ENCODE measurements at places on chromosomes 5 and 9.

- DNase-seq: no peak
These were observed 588.0 kb upstream of the KLF4 start for GRCh38 chr9:108077556-108077955.

GRCh38 chr9:126959336-126959735, 44.8 kb downstream of the RALGPS1 start:
- DNase-seq: no peak

- DNase-seq: no peak
These were observed 89.4 kb downstream of the NR3C1 start for GRCh38 chr5:143314099-143314498.

DNA sequence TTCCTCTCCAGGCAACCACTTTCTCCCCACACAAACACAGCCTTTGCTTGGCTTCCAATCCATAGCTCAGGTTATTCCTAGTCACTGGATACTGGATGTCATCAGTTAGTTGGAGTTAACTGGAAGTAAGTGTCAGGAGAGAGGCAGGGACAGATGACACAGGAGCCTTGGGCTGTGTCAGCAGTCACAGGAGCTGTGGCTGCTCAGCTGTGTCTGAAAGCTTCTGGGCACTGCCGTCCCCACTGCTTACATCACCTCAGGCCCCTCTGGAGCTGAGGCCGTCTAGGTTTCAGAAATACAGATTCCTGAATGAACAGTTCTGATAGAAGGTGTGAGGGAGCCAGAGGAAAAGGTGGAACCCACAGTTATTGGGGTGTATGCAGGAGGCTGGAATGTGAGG, 17.3 kb upstream of the FAM240B start:
- no peak for DNase-seq

GRCh38 chr5:167207081-167207480, 1084.4 kb upstream of the WWC1 start:
- DNase-seq: no peak

GRCh38 chr5:32489791-32490562, 45.4 kb upstream of the ZFR start:
- DNase-seq: no peak

GRCh38 chr9:19998823-19999455, 210.1 kb upstream of the SLC24A2 start:
- peak; percentile 22 for DNase-seq

DNA sequence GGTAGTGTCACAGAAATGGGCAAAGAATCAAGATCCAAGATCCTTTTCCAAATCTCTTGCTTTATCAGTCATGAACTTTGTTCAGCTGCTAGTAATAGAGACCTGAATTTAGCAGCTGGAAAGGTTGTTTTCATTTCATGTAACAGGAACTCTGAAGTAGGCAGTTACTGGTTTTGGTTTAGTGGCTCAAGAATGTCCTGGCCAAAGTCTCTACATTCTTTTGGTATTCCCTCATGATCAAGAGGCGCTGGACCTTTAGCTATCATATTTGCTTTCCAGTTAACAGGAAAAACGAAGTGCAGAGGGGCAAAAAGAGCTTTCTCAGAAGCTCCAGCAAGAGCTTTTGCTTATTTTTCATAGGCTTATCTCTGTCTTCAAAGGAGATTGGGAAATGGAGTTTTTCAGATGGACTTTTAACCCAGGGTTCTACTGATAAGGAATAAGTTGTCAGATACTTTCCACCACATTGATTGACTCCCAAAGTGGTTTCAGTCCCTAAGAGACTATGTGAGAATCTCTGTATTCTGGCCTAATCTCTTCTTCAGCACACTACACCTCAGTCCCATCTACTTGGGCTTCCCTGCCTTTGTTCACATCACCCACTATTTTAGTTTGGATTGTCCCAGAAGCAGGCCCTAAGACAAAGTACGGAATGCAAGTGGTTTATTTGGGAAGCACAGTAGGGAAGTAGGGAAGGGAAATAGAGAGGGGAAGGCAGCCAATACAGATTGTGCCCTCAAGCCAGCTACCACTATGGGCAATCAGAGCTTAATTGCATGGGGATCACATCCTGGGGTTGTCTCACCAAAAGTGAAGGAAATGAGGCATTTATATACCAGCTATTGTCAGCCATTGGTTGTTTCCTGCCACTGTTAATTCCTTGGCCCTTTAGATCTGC, 359.3 kb downstream of the LRRC70 start:
- no peak for DNase-seq

DNA sequence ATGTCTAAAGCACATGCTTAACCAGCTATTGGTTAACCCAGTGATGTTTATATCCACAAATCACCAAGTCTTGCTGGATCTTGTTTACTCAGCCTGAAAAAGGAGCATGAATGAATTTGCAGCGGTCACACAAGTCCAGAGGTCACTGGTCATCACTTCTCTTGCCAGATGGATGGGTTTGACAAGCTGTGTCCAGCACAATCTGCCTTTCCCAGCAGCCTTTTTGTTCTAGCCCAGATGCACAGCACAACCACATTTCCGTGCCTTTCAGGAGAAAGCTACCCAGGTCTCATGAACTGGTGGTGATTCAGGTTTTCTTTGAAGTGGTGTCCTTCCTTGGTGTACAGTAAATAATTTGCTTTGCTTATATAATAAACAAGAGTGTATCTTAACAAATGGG, 32.1 kb downstream of the TMEM252 start:
- no peak for DNase-seq

DNA sequence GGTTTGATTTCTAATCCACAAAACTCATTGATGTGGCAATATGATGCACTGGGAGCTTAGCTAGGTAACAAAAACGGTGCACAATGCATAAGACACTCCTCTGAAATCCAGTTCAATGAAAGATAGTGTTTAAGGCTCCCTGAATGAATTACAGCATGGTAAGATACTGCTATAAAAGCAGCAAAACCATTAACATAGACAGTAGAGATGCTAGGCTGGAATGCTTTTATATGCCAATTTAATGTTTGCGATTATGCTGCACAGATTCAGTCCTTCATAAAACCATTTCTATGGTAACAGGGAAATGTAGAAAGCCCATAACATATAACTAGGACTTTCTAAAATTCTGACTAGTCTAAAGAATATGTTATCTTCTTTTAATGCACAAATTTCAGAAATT, 180.8 kb upstream of the NUDT12 start:
- DNase-seq: no peak

DNA sequence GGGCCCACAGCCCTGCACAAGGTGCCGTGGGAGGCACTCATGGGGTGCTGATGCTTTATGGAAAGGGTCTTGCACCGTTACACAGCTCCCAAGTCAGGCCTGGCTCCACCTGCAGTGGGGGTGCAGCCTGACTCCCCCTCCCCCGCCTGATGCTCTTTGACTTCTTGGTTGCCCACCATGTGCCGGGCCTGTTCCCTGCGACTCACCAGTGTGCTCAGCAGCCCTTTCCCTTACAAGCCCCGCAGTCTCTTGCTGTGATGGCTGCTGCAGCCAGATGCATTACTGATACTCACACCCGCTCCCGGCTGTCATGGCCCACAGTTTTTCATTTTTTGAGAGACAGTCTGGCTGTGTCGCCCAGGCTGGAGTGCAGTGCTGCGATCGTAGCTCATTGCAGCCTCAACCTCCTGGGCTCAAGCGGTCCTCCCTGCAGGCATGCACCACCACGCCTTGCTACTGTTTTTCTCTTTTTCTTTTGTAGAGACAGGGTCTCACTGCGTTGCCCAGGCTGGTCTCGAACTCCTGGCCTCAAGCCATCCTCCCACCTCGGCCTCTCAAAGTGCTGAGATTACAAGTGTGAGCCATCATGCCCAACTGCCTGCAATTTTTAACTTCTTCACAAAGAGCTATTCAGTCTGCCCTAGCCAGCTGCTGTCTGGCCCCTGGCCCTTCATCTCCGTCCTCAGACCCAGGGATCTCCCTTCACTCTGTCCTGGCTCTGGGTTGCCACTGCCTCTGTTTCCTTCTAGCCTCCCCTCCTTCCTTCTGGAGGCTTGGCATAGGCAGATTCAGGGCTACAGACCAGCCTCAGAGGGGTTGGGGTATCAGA, 109.5 kb downstream of the RXRA start:
- no peak for DNase-seq

DNA sequence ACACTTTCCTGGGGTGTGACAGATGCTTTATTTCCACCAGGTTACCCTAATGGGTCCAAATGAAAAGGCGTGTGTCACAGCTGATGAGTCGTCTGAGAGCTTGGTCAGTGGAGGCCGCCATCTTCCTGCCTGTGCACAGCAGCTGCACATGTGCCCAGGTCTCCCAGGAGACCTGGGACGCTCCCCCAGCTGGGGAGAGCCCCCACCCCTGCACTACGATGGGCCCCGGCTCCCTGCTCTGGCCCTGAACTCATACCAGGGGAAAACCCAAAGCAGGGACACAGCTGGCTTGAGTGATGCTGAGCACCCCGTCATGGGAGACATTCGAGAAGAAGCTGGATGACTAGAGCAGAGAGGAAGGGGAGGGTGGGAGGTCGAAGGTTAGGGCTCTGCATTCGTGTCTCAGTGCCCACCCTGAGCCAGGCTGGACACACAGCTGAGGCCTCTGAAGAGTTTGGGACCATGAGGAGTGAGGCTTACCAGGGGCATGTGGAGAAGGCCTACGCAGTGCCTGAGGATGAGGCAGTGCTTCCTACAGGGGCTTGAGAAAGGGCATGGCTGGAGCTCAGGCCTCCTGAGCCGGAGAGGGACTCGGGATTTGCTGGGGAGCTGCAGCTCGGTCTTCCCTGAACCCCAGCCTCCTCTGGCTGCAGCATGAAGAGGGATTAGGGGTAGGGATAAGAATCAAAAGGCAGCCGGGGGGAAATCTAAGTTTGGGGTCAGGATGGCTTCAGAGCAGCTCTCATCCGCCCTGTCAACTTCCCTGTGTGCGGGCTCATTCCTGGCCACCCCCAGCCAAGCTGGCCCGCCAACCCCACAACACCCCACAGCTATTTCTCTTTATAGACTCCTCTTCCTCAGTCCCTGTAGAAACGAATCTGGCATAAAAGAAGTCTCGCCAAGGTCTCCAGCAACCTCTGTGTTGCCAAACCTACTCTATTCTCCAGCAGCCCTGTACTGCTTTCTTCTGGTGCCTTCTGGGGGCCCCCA, 42.2 kb upstream of the RNU6ATAC start:
- no peak for DNase-seq

GRCh38 chr5:157464519-157465171, 4.6 kb downstream of the NIPAL4 start:
- peak; percentile 95 for DNase-seq

- DNase-seq: no peak
These were observed 43.3 kb upstream of the ZNF622 start for GRCh38 chr5:16508730-16509531.

GRCh38 chr5:10921160-10921559, 160.1 kb upstream of the DAP start:
- DNase-seq: no peak

All from epithelial cell of prostate (primary cell).